ENCODE measurements at places on chromosomes 3 and 15. TPM values are rescaled to one million over a fixed set of nuclear protein-coding genes. Genes with fewer than 3 reads are reported as not detected.

DNA sequence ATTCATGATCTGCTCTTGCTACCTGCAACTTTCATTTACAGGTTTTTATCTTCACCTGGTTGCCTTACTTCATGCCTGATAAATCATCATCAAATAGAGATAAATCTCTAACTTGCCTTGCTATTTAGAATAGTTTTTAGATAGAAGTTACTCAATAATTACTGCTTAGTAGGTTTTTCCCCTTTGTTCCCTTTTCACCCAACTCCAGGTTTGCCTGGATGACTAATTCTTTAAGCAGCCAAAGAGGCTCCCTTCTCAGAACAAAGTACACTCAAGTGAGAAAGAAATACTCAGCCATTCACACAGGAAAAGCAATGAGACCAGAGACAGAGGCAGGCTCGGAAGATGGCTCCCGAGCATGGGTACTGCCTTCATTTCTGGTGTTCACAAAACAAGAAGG, 268.1 kb upstream of the CRBN start:
- no peak for DNase-seq

DNA sequence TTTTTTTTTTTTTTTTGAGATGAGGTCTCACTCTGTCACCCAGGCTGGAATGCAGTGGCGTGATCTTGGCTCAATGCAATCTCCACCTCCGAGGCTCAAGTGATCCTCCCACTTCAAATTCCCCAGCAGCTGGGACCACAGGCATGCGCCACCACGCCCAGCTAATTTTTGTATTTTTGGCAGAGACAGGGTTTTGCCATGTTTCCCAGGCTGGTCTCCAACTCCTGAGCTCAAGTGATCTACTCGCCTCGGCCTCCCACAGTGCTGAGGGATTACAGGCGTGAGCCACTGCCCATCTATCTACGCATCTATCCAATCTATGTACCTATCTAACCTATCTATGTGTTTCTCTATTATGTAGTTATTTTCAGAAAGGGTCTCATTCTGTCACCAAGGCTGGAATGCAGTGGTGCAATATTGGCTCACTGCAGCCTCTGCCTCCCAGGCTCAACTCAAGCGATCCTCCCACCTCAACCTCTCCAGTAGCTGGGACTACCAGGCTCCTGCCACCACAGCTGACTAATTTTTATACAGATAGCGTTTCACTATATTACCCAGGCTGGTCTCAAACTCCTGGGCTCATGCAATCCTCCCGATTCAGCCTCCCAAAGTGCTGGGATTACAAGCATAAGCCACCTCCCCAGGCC, 20.2 kb upstream of the GPX1 start:
- DNase-seq: no peak

GRCh38 chr3:20316238-20316637, 130.2 kb upstream of the SGO1 start:
- no peak for DNase-seq

DNA sequence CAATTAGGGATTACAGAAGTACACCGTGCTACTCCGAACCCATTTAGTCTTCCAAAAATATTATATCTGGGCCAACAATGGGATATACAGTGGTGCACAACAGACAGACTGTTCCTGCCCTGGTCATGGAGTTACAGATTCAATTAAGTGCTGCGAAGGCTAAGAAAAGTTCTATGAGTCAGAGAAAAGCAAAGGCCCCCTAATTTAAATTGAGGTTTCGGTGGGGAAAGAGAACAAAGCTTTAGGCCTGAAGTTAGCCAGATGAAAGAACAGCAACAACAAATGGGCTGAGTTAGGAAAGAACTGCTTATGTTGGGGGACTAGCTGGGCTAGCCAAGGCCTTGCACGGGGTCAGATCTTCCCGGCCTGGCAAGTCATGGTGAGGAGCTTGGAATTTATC, 131.8 kb downstream of the MDFIC2 start:
- no peak for DNase-seq

DNA sequence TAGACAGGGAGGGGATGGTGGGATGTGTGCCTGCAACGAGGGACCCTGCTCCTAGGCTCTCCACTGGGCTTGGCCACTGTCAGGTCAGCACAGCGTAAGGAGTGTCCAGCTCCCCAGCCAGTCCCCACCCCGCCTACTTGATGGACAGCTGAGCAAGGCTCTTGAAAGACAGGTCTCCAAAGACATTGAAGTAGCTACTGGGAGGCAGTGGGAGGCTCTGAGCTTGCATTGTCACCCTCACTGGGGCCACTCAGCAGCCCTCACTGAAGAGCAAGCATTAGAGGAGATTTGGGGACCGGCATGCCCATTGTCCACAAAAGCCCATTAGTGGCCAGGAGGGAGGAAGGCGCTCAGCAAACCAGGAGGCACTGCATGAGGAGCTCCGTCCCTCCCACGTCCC, 146.5 kb downstream of the MEGF11 start:
- no peak for DNase-seq

DNA sequence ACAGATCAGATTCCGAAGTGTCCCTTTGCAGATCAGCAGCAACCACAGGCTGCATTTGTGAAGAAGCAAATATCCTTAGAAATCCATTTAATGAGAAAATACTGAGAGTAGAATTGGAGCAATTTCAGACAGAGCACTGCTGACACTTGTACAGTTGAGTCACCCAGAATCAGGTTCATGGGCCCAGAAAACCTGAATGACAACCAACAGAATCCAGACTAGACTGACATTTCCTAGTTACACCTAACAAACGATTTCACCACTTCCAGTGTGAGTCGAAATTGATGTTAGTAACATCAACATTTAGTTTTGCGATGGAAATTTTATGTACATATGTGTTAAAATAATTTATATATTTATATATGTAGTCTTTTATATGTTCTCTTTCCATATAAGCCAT, 16.8 kb downstream of the GABRR3 start:
- DNase-seq: no peak

GRCh38 chr3:127801731-127802313, 20.5 kb downstream of the MGLL start:
- DNase-seq: no peak

Gene RARB
- polyA plus RNA-seq: 47.9 TPM

Gene CDCP1
- 0.99 TPM for polyA plus RNA-seq

Gene GOLGA8T
- polyA plus RNA-seq: not detected

Measured in renal cortex interstitium (tissue), 15 donors.